Stimulated activated CD4-positive, alpha-beta T cell treated with anti-CD3 and anti-CD28 coated beads, Interleukin-1b, Interleukin-23, amount 100 ng/mL, for 1 hour (primary cell): ENCODE measurements at places on chromosomes 3 and 15.

DNA sequence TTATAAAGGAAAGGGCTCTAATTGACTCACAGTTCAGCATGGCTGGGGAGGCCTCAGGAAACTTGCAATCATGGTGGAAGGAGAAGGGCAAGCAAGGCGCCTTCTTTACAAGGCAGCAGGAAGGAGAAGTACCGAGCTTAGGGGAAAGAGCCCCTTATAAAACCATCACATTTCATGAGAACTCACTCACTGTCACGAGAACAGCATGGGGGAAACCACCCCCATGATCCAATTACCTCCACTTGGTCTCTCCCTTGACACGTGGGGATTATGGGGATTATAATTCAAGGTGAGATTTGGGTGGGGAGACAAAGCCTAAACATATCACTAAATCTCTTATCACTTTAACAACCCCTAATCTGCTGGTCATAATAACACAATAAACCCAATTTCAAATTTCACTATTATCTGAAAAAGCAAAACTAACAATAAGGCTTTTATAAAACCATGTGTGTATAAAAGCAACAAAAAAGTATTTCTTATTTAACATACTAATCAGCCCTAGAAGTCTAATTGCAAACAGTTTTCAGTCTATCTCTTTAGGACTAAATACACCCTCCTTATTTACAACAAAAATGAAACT, 43.2 kb downstream of the SCAPER start:
- DNase-seq = no peak

DNA sequence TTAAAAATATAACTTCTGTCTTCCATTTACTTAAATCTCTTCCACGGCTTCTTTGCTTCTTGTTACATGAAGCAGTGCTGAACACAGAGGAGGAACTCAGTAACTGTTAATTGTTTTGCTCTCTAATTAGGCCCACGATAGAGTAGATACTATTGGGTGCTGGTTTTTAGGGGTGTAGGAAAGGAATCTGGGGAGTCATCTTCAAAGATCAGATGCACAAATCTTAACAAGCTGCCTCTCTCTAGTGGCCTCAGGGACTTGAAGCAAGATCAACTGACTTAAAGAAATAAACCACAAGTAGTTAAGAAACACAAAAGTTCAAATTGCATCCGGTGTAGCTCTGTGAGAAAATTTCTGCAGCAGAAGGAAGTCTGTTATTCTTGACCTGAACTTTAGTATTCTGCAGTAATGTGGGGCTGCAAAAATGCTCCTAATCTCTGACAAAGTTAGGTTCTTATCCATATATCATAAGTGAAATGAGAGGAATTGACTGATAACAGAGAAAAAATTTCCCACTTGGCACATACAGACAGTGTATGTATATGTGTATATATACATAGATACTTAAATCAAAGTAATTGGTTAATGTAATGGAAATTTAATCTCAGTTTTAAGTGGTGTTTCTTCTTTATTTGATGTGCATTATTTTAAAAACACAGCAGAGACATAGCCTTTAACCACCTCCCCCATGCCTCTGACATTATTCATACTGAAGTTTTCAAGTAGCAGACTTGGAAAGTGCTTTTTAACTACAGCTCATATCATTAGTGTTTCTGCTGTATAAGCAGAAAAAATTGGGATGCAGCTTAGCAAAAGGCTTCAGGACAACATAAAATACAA, 51.8 kb downstream of the CHST2 start:
- no peak for DNase-seq

DNA sequence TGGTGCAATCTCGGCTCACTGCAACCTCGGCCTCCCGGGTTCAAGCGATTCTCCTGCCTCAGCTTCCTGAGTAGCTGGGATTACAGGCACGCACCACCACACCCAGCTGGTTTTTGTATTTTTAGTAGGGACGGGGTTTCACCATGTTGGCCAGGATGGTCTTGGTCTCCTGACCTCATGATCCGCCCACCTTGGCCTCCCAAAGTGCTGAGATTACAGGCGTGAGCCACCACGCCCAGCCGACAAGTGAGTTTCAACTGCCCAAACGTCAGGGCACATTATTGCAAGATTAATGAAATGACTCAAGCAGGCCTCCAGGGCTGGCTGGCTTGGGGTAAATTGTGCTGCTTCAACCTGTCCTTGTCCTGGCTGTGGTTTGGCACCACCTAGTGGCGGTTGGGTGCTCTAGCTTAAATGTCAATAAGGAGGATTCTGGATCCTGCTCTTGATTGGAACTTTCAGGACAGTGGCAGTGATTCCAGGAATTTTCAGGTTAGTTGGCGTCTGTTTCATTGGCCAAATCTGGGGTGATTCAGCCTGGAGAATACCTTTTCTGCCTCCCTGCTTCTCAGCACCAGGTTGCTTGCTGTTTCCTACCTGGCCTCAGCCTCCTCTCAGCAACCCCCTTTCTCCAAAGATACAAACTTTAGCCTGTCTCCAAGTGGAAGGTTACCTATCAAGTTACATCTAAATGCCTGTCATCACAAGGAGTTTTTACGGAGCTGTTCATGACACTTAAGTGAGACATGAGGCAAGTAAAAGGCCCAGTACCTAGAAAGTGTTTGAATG, 32.4 kb upstream of the SACM1L start:
- DNase-seq = peak; percentile 68

- no peak for DNase-seq
These were observed 427.9 kb upstream of the RASGRP1 start for GRCh38 chr15:38992506-38992905.

GRCh38 chr15:42066764-42067415, 27.5 kb downstream of the PLA2G4D start:
- no peak for DNase-seq

GRCh38 chr3:105030211-105030610, 336.5 kb upstream of the ALCAM start:
- DNase-seq = no peak

- DNase-seq = no peak
These were observed 193.6 kb upstream of the LRRC3B start for GRCh38 chr3:26428992-26429391.
